ENCODE measurements at places on chromosomes 12 and 14.

- peak; percentile 41 for ATAC-seq
Measured at GRCh38 chr14:104604458-104605449, at the start of gene TMEM179. TMEM179 (minus strand) TSS chr14:104604772; CDS start chr14:104604741, 31 bp downstream.

- no peak for ATAC-seq
Measured at GRCh38 chr12:55789171-55789570, 28.4 kb downstream of the SARNP start.

- no peak for ATAC-seq
Measured at GRCh38 chr12:131793243-131794022, 34.8 kb upstream of the MMP17 start.

GRCh38 chr14:66884149-66884548 lies 305.1 kb upstream of the GARIN2 start:
- ATAC-seq, result no peak

DNA sequence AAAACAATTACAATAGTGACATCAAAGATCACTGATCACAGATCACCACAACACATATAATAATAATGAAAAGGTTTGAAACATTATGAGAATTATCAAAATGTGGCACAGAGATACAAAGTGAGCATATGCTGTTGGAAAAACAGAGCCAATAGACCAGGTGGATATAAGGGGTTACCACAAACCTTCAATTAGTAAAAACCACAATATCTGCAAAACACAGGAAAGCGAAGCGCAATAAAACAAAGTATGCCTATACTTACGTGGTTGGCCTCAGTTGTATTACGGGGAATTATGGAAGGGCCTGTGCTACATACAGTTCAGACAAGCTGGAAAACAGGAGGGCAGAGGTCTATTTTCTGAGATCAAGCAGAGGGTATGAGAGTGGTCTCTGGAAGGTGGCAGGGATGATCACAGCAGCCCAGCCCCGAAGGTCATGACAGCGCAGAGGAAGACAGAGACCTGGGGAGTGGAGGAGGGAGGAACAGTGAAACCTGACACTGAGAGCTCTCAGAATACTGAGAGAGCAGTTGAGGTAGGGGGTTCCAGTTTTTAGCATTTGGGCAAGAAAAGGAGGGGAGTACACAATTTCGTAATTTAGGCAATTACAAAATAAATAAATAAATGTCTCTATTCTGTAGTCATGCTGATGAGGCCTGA lies 41.3 kb downstream of the IFNG start:
- no peak for ATAC-seq

DNA sequence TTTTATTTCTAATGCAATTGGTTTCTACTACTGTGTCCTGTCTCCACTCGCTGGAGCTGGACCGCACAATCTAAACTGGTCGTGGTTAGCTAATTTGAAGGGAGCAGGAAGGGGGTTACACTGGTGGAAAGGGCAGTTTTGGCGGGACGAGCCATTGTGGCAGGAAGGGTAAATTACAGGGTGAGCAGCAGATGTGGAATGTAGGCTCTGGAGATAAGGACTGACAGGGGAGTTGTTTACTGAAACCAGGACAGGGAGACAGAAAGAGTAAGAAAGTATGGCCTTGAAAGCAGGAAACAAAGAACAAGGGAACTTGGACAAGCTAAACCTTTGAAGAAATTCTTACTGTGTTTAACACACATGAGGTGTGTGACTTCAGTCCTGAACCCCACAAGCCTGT lies 147.8 kb downstream of the ATXN7L3B start:
- no peak for ATAC-seq

GRCh38 chr12:68267892-68268396 lies 14.5 kb upstream of the IL22 start:
- no peak for ATAC-seq

- no peak for ATAC-seq
Measured at GRCh38 chr14:104034976-104035699, 50.4 kb upstream of the ASPG start.

- no peak for ATAC-seq
Measured at GRCh38 chr12:40662366-40662765, 29.9 kb upstream of the CNTN1 start.

DNA sequence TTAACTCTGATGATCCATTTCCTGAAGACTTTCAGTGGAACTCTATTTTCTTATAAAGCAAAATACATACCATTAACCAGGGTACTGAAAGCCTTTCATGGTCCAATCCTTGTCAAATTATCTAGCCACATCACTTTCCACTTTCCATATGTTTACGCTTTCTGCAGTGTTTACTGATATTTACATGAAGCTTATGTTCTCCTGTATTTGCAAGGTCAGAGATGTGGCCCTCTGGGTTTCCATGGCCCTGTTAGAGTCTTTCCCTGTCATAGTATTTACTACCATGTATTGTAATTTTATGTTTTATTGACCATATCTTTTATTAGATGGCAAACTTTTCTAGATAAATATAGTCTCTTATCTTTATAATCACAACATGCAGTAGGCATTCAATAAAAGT lies 23.5 kb upstream of the IGF1 start:
- ATAC-seq, result no peak

DNA sequence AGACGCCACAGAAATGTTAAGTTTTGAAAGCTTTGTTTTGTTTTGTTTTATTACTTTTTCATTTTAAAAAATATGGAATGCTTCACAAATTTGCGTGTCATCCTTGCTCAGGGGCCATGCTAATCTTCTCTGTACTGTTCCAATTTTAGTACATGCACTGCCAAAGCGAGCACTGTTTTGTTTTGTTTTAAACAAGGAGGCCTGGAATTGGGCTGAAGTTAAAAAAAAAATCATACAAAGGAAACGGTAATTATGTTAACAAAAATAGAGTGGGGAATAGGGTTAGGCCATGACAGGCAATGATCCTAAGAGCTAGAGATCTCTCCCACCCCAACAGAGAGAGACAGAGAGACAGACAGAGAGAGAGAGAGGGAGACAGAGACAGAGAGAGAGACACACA lies 57.0 kb downstream of the ZFP36L1 start:
- ATAC-seq, result no peak

DNA sequence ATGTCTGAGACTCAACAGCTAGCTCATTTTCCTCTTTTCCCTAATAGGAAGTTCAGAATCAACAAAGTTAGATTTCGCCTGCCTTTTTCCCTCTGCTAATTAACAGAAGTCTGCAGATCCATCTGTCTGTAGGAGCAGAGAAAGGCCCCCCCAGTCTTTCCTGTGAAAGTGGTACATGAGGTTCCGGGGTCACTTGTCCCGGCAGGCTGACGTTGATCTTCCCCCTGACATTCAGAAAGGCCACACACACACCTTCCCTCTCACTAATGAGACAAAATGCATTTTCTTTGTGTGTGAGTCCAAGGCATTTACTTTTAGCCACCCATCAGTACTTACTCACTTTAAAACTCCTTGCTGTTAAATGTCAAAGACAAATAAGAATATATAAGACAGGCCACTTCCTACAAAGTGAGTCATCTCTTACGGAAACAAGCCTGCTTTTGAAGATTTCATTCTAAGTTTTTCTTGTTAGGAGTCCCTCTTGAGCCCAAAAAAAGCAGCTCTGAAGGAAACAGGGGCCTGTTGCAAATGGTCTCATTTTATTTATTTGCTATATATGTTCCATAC lies 138.7 kb downstream of the TTC7B start:
- ATAC-seq, result peak; percentile 85

- peak; percentile 100 for ATAC-seq
Measured at GRCh38 chr12:124786061-124786964, 77.4 kb downstream of the SCARB1 start.

DNA sequence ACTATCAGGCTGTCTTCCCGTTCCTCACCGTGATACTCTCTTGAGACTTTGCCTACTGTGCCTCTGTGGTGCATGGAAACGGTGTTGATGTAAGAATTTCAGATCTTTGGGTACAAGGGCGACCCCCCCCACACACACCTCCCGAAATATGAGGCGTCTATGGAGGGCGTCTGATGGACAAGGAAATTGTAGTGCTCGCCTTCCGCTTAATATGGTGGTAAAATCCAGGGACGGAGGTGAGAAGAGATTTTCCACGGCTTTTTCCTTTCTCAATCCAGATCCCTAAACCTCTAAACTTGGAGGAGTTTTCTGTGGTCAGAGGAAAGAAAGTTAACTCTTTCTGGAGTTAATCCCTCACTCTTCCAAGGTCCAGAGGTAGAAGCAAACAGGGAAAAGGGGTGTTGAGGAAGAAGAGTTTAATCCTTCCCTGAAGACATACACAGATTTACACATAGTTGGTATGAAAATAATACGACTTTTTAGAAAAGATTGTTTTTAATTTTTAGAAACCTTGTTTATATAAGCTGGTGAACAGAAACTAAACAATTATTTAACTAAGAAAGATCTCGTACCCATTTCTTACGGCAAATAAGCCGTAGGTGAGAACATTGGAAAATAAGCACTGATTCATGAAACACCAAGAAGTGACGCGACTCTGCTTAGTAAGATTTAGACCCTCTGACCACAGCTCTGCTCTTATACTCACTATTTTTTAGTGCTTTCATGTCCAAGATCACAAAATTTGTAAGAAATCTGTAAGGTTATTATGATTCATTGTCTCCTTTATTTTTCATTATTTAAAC lies 23.1 kb upstream of the RNASE12 start:
- no peak for ATAC-seq

- ATAC-seq, result peak; percentile 94
Measured at GRCh38 chr12:1093166-1093751, 102.2 kb downstream of the ERC1 start.

DNA sequence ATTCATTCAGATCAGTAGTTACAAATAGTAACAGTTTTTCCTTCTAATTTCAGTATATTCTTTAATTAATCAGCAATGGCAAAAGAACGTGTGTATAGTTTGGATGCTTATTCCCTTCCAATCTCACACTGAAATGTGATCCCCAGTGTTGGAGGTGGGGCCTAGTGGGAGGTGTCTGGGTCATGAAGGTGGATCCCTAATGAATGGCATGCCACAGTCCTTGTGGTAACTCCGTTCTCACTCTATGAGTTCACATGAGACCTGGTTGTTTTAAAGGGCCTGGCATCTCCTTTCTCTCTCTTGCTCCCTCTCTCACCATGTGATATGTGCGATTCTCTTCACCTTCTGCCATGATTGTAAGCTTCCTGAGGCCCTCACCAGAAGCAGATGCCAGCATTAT lies 18.9 kb upstream of the SYNDIG1L start:
- no peak for ATAC-seq

DNA sequence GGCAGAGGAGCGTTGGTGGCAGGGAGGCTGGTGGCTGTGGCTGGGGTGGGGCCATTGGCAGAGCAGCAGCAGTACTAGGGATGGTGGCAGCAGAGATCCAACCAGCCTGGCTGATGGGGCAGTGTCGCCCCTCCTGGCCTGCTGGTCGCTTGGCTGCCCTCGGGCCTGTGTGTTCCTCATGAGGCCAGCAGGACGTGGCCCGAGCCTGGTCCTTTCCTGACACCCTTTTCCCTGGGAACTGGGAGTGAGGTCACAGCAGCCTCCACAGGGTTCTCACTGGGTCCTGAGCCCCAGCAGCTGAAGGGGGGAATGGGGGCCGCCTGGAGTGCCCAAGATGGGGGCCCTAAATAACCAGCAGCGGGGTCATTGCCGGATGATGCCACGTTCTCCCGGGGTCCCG lies 46.1 kb downstream of the KIF26A start:
- peak; percentile 33 for ATAC-seq

DNA sequence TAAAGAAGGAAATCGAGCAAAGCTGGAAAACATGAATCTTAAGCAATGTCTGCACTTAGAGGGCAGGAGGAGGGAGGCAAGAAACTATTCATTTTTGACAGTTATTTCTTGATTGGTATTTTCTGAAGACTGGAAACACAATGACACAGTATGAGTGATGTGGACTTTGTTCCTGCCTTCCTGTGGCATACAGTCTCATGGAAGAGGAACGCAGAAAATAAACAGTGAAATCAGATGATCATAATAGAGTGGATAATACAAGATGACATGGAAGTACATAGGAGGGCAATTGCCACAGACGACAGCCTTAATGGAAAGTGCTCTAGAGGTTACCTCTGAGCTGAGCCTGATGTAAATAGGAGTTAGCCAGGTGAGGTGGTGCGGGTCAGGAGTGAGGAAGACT lies 140.4 kb upstream of the MAX start:
- ATAC-seq, result no peak

DNA sequence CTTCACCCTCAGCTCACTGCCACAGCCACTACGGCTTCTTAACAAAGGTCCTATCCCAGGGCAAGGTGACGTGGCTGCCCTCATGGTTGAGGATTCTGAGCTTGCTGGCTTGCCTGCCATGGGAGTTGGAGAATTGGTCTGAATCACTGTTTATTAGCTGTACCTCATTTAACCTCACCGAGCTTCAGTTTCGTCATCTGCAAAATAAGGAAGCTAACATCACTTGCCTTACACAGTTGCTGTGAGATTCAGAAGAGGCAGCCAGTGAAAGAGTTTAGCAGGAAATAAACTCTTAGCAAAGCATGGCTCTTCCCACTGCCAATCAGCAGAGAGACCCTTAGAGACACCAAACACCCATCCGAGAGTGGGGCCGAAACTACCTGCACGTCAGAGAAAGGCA lies 90.1 kb upstream of the KCNA1 start:
- no peak for ATAC-seq

DNA sequence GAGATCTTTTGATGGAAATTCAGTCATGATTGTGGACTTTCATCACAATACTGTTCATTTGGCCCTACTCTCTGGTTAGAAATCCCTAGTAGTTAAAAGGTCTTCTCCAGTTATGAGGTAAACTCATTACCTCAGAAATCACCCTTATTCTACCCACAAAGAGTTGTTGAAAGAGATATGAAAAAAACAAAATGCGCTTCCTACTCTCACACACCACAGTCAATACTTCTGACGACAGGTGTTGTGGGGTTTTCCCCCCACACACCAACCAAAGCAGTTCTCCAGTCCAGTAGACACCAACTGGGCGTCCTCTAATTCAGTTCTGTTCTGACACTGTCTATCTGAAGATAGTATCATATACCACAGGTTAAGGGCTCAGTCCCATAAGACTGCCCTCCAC lies 54.9 kb downstream of the TRMT5 start:
- no peak for ATAC-seq

GRCh38 chr12:96420277-96420835 lies 20.1 kb upstream of the CDK17 start:
- no peak for ATAC-seq

GRCh38 chr12:24596768-24597388 lies 352.0 kb downstream of the BCAT1 start:
- 0 out of 3 replicates have a peak, but pooled peaks have one; percentile 26 for ATAC-seq

GRCh38 chr14:97544571-97544970 lies 747.4 kb downstream of the VRK1 start:
- ATAC-seq, result no peak

- ATAC-seq, result no peak
Measured at GRCh38 chr12:117388951-117389446, 27.6 kb upstream of the NOS1 start.

- no peak for ATAC-seq
Measured at GRCh38 chr14:97649752-97650151, 852.6 kb downstream of the VRK1 start.

DNA sequence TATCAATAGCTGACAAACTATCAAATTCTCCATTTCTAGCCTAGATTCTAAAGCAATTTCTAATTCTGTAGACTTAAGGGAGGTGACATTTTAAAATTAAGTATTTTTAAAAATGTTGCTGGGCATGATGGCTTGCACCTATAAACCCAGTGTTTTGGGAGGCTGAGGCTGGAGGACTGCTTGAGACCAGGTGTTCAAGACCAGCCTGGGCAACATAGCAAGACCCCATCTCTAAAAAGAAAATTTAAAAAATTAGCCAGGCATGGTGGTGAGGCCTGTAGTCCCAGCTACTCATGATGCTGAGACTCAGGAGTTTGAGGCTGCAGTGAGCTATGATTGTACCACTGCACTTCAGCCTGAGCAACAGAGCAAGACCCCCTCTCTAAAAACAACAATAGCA lies 15.1 kb downstream of the MGST1 start:
- ATAC-seq, result no peak
